ENCODE measurements at places on chromosomes 4 and X. TPM values are rescaled to one million over a fixed set of nuclear protein-coding genes. Genes with fewer than 3 reads are reported as not detected.

The SRPX2 gene
- total RNA-seq = 6.3 TPM

The GABRG1 gene
- 4.1 TPM for total RNA-seq

The MAGEC2 gene
- total RNA-seq = not detected

The RHOXF1 gene
- total RNA-seq = not detected

The MAGEB3 gene
- not detected for total RNA-seq

The IGSF1 gene
- total RNA-seq = 8.0 TPM

The CYTL1 gene
- 12.9 TPM for total RNA-seq

The AMOT gene
- total RNA-seq = 30.5 TPM

The PDGFC gene
- total RNA-seq = 29.5 TPM

The HS3ST1 gene
- total RNA-seq = 2.3 TPM

The SYTL4 gene
- 32.8 TPM for total RNA-seq

The RS1 gene
- 39.0 TPM for total RNA-seq

The FAM53A gene
- 4.1 TPM for total RNA-seq

The PNPLA4 gene
- 17.5 TPM for total RNA-seq

The CPZ gene
- 59.4 TPM for total RNA-seq

The SAT1 gene
- 319 TPM for total RNA-seq

The LRP2BP gene
- 9.7 TPM for total RNA-seq

The SLC16A2 gene
- total RNA-seq = 17.8 TPM

The BANK1 gene
- total RNA-seq = 0.77 TPM

The LRRC66 gene
- total RNA-seq = 0.66 TPM

The RNF150 gene
- 47.7 TPM for total RNA-seq

The BRCC3 gene
- 18.5 TPM for total RNA-seq

The CLGN gene
- total RNA-seq = 22.5 TPM

The GRIA3 gene
- total RNA-seq = 21.6 TPM

The ABCD1 gene
- 13.4 TPM for total RNA-seq

The GPR50 gene
- not detected for total RNA-seq

The FMR1NB gene
- not detected for total RNA-seq

The POLN gene
- total RNA-seq = 4.8 TPM

The XAGE1A gene
- total RNA-seq = not detected

The STAG2 gene
- 162 TPM for total RNA-seq

The MAGEA8 gene
- not detected for total RNA-seq

The ALB gene
- total RNA-seq = 0.71 TPM

The TCEANC gene
- 10.4 TPM for total RNA-seq

The MAP7D2 gene
- total RNA-seq = 3.0 TPM

The AMER1 gene
- total RNA-seq = 9.8 TPM

Measured in camera-type eye (tissue), 1 donor.